ENCODE measurements at places on chromosomes 2 and 18. TPM values are rescaled to one million over a fixed set of nuclear protein-coding genes. Genes with fewer than 3 reads are reported as not detected.
A peak's percentile ranks its signal among the peaks of the same experiment; 100 is the strongest.

DNA sequence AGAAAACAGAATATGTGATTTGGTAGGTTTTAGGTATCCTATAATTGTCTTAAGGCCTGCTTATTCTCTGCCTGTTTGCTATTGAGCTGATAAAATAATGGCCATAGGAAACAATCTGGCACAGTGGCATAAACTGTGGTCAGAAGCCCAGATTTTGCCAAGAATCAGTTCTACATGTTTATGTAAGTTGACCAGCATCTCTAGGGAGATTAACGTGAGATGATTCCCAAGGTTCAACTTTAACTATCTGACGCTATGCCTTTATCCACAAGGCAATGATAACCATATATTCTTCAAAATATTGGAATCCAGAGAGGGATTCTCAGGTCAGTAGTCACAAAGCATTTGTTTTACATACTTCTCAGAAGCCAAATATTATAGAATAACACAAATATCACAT lies 25.6 kb downstream of the AP1S3 start:
- no peak overlapping the region for H3K27ac ChIP-seq
- no peaks in the 10 kb centered on the region for H3K27me3 ChIP-seq
- no peaks in the 10 kb centered on the region for H3K36me3 ChIP-seq
- H3K4me1 ChIP-seq: no peaks in the 10 kb centered on the region
- no peak overlapping the region for H3K4me3 ChIP-seq

GRCh38 chr2:11477994-11478393 lies 12.0 kb upstream of the E2F6 start:
- H3K36me3 ChIP-seq: no peaks in the 10 kb centered on the region
- no peaks in the 10 kb centered on the region for H3K4me1 ChIP-seq
- DNase-seq: peak; percentile 84

DNA sequence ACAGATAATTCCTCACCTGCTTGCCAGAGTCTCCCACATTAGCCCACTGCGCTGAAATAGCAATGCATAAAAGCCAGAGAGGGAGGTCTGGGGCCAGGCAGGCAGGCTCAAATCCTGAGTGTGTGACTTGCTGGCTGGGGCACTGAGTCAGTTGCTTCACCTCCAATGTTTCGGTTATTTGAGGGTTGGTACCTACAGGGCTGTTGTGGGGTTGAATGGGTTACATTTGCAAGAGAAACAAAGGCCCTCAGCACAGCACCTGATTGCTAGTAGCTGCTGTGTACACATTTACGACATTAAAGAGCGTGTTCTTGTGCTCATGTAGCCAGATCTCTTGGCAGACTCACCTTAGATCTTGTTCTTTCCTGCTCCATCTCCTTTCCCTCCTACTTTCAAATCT lies 34.1 kb upstream of the FAM110C start:
- H3K27me3 ChIP-seq: no peaks in the 10 kb centered on the region
- no peak overlapping the region for H3K27ac ChIP-seq
- no peak overlapping the region for H3K4me3 ChIP-seq
- H3K36me3 ChIP-seq: no peaks in the 10 kb centered on the region

DNA sequence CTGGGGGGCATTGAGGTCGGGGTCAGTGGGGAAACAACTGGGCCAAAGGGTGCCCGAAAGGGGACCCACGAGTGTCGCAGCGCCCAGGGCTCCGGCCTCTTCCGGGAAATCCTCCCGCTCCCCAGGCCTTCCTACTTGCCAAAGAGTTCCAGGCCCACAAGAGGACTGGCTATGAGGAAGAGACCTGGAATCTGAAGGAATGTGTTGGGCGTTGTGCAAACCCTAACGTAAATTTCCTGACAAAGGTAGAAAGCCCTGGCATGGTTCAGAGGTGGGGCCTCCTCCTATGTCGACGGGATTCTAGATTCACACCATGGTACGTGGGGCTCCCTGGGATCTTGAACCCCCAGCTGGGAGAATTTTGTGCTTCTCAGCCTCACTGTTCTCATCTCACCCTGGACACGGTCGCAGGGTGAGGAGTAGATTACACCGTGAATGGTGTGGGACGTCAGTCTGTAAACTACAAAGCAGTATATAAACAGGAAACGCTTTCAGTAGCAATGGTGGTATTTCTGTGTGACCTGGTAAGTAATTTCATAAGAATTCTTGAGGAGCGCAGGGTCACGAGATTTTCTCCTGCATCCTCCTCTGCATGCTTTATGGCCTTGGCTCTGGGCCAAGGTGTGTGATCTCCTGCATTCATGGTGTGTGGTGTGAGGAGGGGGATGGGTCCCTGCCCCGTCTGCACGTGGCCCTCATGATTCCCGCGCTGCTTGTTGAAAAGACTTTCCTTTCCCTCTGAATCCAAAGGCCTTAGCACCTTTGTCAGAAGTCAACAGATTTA lies 868 bp downstream of the HSBP1L1 start:
- H3K4me1 ChIP-seq: peaks cover 4% of the 10 kb centered on the region
- DNase-seq: no peak
- peak overlapping the region; percentile 73 for H3K4me3 ChIP-seq
- H3K36me3 ChIP-seq: peaks cover 15% of the 10 kb centered on the region
- peak overlapping the region; percentile 81 for H3K27ac ChIP-seq
- H3K27me3 ChIP-seq: no peaks in the 10 kb centered on the region

DNA sequence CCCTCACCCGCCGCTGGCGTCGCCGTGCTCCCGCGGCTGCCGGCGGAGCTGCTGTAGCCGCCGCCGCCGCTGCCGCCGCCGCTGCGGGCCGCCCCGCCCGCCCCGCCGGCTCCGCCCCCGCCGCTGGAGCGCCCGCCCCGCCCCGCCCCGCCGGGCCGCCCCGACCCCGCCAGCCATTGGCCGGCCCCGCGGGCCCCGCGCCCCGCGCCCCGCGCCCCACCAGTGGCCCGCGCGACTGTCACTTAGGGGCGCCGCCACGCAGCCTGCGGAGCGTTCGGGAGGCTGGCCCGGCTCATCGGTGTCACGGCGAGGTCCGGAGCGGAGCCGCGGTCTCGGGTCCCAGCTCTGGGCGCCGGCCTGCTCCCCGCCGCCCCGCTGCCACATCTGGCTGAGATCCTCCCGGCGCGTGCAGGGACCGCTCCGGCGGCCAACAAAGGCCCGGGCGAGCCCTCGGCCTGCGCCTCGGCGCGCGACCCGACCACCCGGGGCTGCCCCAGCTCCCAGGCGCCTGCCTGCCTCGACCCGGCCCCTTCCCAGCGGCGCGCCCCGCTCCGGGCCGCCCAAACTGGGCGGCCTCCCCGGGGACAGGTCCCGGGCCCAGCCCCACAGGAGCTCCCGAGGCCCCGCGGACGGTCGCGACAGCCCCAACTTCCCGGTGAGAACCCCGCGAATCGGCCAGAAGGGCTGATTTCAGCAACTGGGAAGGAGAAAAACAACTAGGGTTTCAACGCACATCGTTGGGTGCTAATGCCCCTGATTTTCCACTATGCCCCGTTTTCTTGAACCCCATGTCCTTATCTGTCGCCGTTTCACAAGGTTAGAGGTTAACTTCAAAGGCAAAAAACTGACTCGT lies at the start of gene MGAT4A:
MGAT4A (minus strand) TSS at position 92 of the 853 bp plus-strand sequence. CDS start 4,800 bp downstream, outside the sequence.
- DNase-seq: peak; percentile 88
- peak within 1 kb of the TSS; percentile 73 for H3K4me3 ChIP-seq
- H3K36me3 ChIP-seq: no peaks in the 10 kb centered on the region
- H3K27me3 ChIP-seq: no peaks in the 10 kb centered on the region
- peaks cover 36% of the 10 kb centered on the region for H3K4me1 ChIP-seq

DNA sequence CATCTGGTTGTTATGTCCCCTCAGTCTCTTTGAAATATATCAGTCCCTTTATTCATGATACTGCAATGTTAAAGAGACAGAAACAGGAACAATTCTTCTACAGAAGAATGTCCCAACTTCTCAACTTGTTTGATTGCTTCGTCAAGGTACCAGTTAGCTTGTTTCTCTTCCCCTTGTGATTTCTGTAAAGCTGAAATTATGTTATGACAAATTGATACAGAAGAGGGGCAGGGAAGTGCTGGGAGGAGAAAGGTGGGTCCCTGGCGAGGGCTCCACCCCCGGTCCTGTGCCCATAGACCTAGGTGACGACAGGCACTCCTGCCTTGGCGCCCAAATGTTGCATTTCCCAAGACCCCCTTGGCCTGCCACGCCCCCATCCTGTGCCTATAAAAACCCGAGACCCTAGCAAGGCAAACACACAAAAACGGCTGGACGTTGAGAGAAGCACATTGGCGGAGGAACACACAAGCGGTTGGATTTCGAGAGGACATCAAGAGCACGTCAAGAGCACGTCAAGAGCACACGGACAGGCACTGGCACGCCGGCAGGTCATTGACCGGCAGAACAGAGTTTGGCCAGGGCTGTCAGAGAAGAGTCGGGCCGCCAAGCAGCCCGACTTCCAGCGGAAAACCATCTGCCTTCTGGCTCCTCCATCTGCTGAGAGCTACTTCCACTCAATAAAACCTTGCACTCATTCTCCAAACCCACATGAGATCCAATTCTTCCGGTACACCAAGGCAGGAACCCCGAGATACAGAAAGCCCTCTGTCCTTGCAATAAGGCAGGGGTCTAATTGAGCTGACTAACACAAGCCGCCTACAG lies 11.5 kb upstream of the RTN4 start:
- H3K27ac ChIP-seq: no peak overlapping the region
- H3K27me3 ChIP-seq: no peaks in the 10 kb centered on the region
- no peak overlapping the region for H3K4me3 ChIP-seq
- H3K36me3 ChIP-seq: no peaks in the 10 kb centered on the region
- H3K4me1 ChIP-seq: no peaks in the 10 kb centered on the region
- DNase-seq: no peak

- no peak overlapping the region for H3K27ac ChIP-seq
- H3K36me3 ChIP-seq: no peaks in the 10 kb centered on the region
- peaks cover 5% of the 10 kb centered on the region for H3K4me1 ChIP-seq
- H3K27me3 ChIP-seq: no peaks in the 10 kb centered on the region
- DNase-seq: no peak
- H3K4me3 ChIP-seq: no peak overlapping the region
Observed at GRCh38 chr2:217270485-217271121, 410.7 kb upstream of the TNP1 start.

DNA sequence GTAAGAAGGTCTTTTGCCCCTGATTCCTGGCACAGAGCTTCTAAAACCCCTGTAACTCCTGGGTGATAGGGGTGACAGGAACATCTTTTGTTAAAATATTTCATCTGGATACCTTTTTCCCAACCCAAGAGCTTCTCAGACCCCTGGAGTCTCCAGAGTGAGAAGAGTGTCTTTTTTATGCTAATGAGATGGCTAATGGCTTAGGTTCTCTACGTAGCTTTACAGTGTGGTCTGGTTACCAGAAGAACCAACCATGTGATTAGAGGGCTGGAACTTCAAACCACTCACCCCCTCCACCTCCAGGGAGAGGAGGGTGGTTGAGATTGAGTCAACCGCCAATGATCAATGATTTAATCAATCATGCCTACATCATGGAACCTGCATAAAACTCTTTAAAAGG lies 16.2 kb upstream of the DCC start:
- H3K27me3 ChIP-seq: no peaks in the 10 kb centered on the region
- no peaks in the 10 kb centered on the region for H3K36me3 ChIP-seq
- H3K4me3 ChIP-seq: no peak overlapping the region
- no peaks in the 10 kb centered on the region for H3K4me1 ChIP-seq
- no peak for DNase-seq
- H3K27ac ChIP-seq: no peak overlapping the region

DNA sequence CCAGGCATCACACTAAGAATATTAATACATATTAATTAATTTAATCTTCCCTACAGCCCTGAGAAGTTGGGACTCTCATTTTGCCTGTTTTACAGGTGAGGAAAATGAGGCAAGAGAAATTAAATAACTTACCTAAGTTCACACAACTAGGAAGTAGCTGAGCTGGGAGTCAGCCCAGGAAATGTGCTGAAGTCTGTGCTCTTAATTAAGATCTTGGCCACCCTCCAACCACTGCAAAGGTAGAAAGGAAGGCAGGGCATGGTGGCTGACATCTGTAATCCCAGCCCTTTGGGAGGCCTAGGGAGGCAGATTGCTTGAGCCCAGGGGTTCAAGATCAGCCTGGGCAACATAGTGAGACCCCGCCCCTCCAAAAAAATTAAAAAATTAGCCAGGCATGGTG lies 12.9 kb upstream of the MGAT4A start:
- H3K27ac ChIP-seq: no peak overlapping the region
- DNase-seq: no peak
- no peaks in the 10 kb centered on the region for H3K36me3 ChIP-seq
- H3K4me3 ChIP-seq: no peak overlapping the region
- H3K4me1 ChIP-seq: peaks cover 14% of the 10 kb centered on the region
- H3K27me3 ChIP-seq: no peaks in the 10 kb centered on the region

GRCh38 chr2:100614455-100615000 lies 51.7 kb downstream of the PDCL3 start:
- no peak overlapping the region for H3K4me3 ChIP-seq
- no peak overlapping the region for H3K27ac ChIP-seq
- no peak for DNase-seq
- no peaks in the 10 kb centered on the region for H3K36me3 ChIP-seq
- H3K4me1 ChIP-seq: no peaks in the 10 kb centered on the region

- H3K4me3 ChIP-seq: no peak overlapping the region
- H3K27ac ChIP-seq: no peak overlapping the region
- DNase-seq: no peak
- no peaks in the 10 kb centered on the region for H3K36me3 ChIP-seq
Observed at GRCh38 chr2:375270-375955, 87.5 kb upstream of the ALKAL2 start.

DNA sequence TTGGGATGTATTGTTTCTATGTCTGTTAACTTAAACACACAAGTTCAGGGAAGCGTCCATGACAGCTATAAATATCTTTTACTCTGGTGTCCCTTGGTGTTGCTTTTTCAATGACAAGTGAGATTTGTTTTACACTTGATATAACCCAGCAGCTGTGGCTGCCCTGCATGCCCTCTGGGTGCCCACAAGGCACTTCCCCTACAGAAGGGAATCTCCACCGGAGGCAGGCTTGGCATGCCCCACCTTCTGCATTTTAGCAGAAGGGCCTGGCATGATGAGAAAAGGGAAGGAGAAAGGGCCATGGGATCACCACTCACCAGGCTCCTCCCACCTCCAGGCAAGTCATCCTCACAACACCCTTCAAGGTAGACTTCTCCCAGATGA lies 68.7 kb downstream of the TMEM247 start:
- no peaks in the 10 kb centered on the region for H3K27me3 ChIP-seq
- H3K4me3 ChIP-seq: no peak overlapping the region
- H3K27ac ChIP-seq: no peak overlapping the region
- H3K36me3 ChIP-seq: peaks cover 43% of the 10 kb centered on the region
- DNase-seq: peak; percentile 62

GRCh38 chr18:11071300-11071699 lies 78.1 kb downstream of the PIEZO2 start:
- no peaks in the 10 kb centered on the region for H3K4me1 ChIP-seq
- H3K27me3 ChIP-seq: no peaks in the 10 kb centered on the region
- H3K36me3 ChIP-seq: no peaks in the 10 kb centered on the region
- H3K4me3 ChIP-seq: no peak overlapping the region

GRCh38 chr2:9897331-9897737 lies 54.1 kb downstream of the TAF1B start:
- no peaks in the 10 kb centered on the region for H3K36me3 ChIP-seq
- H3K27ac ChIP-seq: no peak overlapping the region
- H3K4me1 ChIP-seq: peaks cover 5% of the 10 kb centered on the region
- H3K27me3 ChIP-seq: no peaks in the 10 kb centered on the region
- no peak overlapping the region for H3K4me3 ChIP-seq
- DNase-seq: peak; percentile 67

The IL36G gene
- total RNA-seq: not detected

The NAPG gene
- 39.2 TPM for total RNA-seq

The TMEM17 gene
- total RNA-seq: 1.7 TPM

The CFAP65 gene
- total RNA-seq: 0.04 TPM

The INPP1 gene
- total RNA-seq: 12.6 TPM

The LCT gene
- total RNA-seq: not detected

The SERPINB11 gene
- total RNA-seq: not detected

The CHRND gene
- total RNA-seq: not detected

The IL36A gene
- not detected for total RNA-seq

The DAW1 gene
- not detected for total RNA-seq

The EFR3B gene
- 6.3 TPM for total RNA-seq

The SGPP2 gene
- 8.3 TPM for total RNA-seq

The CRYGD gene
- total RNA-seq: not detected

The KCNS3 gene
- 2.3 TPM for total RNA-seq

The NDC80 gene
- total RNA-seq: 1.0 TPM

The ZNF521 gene
- 15.2 TPM for total RNA-seq
